ENCODE measurements at places on chromosomes 13 and 19.

DNA sequence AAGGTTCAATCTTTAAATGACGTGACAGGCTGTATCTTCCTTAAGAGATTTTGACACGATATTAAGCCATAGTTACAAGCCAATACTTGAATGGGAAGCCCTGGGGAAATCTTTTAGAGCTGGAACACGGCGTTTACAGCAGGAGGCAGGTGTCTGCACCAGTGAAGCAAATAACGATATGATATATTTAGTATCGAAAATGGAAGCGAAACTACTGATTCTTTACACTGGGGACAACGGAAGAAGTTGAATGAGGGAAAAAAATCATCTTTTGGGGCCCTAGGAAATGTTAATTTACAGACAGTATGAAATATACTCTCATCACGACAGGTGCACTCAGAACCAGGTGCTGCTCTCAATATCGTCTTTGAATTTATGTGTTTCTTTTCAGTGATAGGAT is 793.9 kb upstream of the PCDH20 start:
- no peak for DNase-seq

- no peak for DNase-seq
Observed at GRCh38 chr19:41457241-41457640, 14.3 kb downstream of the ERICH4 start.

DNA sequence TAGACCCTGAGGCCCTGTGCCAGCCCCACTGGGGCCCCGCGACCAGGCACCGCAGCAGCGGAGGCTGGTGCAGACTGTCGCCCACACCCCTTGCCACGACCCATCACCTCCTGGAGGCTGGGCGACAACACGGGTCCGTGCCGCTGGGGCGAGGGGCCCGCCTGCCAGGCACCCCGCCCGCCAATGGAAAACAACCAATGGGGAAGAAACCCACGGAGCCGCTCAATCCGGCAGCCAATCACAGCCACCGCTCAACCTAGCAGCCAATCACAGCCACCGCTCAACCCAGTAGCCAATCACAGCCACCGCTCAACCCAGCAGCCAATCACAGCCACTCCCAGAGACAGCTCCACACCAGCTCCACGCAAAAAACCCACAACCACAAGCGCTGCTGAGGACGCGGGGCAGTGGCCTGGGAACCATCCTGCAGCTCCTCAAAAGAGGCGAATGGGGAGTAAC is 29.7 kb downstream of the GPX4 start:
- no peak for DNase-seq

DNA sequence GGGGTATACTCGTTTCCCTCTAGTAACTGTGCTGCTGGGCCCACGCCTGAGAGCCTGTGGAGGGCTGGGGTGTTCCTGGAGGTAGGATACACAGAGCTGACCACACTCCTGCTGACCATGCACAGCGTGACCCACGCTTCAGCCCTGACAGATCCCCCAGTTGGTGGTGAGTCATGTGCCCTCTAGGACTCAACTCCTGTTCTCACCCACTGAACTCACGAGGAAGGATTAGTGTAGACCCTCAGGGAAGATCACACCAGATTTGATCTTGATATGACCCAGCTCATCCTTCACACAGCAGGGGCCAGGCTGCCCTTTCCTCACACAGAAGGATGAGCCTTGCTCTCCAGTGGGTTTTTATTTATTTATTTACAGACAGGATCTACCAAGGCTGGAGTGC is 13.3 kb upstream of the ACP7 start:
- DNase-seq: no peak

- DNase-seq: no peak
Observed at GRCh38 chr13:80560609-80561008, 219.7 kb upstream of the SPRY2 start.

GRCh38 chr19:355134-355533 is 10.5 kb upstream of the MIER2 start:
- DNase-seq: no peak

- DNase-seq: no peak
Observed at GRCh38 chr13:110265341-110265681, 41.6 kb downstream of the COL4A1 start.

- no peak for DNase-seq
Observed at GRCh38 chr19:17497149-17497798, 14.2 kb upstream of the PGLS start.

- no peak for DNase-seq
Observed at GRCh38 chr19:17522988-17523872, 11.8 kb downstream of the PGLS start.

DNA sequence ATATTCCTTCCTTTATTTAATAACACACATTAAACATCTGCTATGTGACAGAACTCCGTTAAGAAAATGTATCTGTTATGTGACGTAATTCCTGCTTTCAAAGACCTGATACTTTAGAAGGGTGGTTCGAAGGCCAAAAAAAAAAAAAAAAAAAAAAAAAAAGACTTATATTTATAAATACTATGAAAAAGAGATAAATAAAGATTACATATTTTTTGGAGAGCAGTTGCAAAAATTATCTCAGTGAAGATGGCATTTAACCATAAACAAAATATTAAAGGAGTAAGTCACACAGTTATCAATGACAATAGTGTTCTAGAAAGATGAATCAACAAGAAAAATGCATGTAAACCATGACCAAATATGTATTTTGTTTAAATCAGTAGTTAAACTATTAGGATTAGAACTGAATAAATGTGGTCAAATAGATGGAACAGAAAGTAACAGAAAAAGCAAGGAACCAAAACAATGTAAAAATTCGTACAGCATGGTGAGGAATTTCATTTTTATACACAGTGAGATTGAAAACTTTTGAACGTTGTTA is 612.3 kb upstream of the SLITRK5 start:
- DNase-seq: no peak

DNA sequence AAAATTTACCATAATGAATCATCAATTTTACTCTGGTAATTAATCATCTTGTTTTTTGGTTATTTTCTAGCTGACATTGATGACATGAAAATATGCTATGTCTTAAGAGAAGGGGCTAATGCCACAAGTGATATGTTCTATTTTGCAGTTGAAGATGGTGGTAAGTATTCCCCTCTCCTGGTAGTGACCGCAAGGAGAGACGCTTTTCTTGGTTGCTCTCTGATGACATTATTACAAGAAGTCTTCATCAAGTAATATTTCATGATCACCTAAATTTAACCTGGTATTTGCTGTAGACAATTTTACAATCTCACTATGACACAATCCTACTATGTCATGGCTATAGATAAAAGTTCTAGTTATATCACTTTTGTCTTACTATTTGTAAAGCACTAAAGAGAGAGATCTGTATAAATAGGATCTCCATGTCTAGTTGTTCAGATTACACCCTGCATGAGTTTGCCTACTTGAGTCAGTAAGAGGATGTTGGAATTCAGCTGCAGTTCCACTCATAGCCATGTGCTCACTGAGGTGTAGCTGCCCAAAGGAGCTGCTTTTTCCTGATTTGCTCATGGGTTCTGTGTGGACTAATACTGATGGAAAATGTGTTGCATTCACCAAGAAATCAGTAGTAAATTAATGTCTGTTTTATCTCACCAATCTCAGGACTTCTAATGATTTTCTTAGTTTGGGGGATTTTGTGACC is 10.9 kb downstream of the FREM2 start:
- no peak for DNase-seq

DNA sequence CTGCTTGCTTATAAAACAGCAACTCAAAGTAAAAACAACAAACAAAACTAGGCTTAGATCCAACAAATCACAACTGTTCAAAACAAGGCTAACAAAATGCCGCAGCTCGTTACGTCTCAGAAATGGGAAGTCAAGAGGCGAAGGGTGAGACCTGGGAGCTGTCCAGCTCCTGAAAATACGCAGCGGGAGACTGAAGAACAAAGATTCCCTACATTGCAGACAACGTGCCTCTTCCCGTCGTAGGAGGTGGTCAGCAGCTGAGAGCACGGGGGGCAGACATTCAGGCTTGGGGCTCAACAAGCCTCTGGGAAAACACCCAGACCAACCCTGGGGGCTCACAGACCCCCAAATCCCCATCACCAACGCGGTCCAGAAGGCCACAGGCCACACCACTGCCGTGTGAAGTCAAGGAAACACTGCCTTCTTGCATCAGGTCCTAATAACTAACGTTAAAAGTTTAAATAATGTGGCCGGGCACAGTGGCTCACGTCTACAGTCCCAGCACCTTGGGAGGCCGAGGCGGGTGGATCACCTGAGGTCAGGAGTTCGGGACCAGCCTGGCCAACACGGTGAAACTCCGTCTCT is 13.5 kb downstream of the PLPP2 start:
- DNase-seq: no peak

GRCh38 chr13:84894749-84895148 is 904.5 kb downstream of the SLITRK6 start:
- no peak for DNase-seq
